H1 (cell line): ENCODE measurements at places on chromosomes 3 and 15.

DNA sequence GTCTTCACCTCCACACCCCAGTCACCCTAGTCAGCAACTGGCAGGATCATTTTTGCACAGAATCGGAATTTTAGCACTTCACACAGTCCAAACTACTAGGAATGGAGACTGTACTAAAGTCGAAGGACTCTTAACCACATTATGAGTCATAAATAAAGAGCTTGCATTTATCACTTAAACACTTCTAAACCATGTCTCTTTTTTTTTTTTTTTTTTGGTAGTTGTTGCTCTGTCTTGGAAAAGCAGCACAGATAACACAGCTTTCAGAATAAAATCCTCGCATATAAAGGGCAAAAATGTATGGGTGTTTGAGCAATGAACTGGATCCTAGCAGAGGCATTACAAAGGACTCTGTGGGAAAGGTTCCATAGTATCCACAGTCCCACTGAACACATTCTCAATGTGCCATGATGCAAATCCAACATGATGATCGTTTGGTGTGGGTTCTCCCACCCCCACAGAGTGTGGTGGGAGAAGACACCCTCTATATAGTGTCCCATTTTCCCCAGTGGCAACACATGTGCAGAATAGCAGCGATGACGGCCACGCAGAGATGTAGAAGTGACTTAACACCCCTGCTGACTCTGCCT, 47.1 kb downstream of the FOXP1 start:
- DNase-seq, result no peak

GRCh38 chr15:41926185-41927056, 32.6 kb upstream of the SPTBN5 start:
- DNase-seq, result no peak

GRCh38 chr15:80699981-80700380, 4.9 kb downstream of the ABHD17C start:
- DNase-seq, result no peak

DNA sequence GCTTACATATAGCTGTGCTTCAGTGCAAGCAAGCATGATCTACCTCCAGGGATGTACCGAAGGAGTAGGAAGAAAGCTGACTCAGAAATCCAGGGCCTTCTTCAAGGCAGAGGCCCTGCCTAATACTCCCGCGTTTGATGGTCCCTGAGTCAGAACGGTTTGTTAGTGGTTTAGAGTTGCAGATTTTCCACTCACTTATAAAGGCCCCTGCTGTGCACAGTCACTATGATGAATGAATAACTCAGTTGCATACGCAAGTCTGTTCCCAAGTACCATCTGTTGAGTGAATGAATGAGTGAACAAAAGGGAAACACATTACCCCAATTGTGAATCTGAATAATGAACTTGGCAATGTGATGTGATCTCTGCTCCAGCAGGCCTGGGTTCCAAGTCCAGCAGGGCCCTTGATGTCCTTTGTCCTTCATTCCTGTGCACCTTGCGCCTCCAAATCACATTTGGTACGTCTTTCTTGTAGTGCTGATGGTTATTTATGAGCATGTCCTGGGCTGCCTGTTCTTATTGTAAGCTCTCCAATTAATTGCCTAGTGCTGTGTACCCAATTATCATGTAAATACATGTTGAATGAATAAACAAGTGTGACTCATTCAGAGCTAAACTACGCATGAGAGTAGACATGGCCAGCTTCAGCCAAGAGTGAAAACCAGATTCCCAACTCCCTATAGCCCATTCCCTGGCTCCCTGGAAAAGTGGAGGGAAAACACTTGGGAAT, 85.3 kb upstream of the LIMD1 start:
- no peak for DNase-seq

- DNase-seq, result no peak
These were observed 49.8 kb downstream of the RSRC1 start for GRCh38 chr3:158159714-158160113.

- DNase-seq, result no peak
These were observed 165.7 kb upstream of the ADAMTS9 start for GRCh38 chr3:64853456-64853855.

DNA sequence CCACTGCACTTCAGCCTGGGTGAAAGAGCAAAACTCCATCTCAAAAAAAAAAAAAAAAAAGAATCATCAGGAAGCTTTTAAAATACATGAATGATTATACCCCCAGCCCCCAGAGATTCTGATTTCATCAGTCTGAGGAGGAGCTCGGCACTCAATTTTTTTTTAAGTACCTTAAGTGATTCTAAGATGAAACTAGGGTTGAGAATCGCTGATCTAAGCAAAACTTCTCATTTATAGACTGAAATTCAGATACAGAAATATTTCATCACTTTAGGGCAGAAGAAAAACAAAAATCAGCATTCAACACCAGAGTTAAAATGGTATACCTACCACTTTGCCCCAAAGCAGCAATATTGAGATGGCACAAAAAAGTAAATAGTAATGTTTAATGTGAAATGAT, 24.7 kb downstream of the CPA3 start:
- no peak for DNase-seq

- DNase-seq, result no peak
These were observed 52.6 kb downstream of the RFTN1 start for GRCh38 chr3:16460886-16461285.

DNA sequence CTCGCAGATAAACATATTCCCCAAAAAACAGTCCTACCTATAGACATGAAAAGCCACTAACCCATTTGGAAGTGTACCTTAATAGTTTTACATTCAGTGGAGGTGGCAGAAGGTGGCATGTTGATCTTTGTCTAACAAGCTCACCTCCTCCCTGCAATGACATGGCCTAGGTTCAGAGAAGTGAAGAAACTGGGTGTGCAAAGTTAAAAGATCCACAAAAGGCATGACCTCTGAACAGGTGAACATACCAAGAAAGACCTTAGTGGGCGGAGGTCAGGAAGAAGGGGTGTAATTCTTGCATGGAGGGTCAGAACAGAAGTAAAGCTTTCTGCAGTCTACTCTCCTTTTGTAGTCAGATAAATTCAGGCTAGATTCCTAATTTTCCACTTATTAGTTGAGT, 822 bp downstream of the MRPL3 start:
- no peak for DNase-seq

DNA sequence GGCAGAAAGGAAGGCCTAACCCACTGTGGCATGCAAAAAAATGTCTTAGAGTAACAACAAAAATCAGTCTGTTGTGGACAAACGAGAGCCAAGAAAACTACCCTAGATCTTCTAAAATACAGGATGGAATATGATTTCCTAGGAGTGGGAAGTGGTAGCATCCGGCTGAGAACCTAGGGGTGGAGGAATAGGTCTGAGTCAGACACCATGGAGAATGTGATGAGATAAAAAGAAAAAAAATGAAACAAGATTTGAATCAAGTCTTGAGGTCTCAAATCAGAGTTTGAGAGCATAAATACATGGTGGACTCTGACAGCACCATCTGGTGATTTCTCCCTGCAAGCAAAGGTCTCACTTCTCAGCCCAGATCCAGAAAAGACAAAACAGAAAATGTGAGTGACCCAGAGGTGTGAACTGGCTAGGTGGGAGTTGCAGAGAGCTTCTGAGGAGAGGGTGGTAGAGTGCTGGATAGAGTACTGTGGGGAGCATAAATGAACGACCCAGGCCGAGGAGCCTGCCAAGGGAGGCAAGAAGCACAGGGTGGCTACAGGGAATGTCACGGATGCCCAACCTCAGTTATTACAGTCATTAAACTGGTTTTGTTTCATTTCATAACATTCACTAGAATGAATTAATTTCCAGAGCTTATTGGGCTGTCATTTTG, 27.6 kb upstream of the VEPH1 start:
- no peak for DNase-seq

GRCh38 chr3:42545284-42545900, 36.4 kb downstream of the SEC22C start:
- no peak for DNase-seq

GRCh38 chr3:36210840-36211651, 169.3 kb upstream of the STAC start:
- no peak for DNase-seq

DNA sequence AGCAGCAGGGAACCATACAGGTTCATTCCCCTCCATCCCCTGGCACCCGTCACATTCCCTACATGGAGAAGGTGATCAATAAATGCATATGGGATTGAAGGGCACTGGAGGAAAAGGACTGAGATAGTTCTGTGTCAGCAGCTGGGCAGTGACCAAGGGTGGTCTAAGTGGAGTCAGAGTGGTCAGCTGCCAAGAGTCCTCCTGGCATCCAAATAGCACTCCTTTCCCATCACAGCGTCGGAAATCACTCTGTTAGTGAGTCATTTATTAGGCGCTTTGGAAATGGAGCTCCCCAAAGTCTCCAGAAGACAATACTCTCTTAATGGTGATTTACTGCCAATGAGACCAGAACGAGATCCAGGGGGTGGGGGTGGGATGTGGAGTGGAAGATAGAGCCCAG, 6.8 kb upstream of the TRH start:
- no peak for DNase-seq

- no peak for DNase-seq
These were observed 248.1 kb upstream of the GADL1 start for GRCh38 chr3:31142543-31142942.

- no peak for DNase-seq
These were observed 66.9 kb downstream of the RNF13 start for GRCh38 chr3:149879872-149880271.

DNA sequence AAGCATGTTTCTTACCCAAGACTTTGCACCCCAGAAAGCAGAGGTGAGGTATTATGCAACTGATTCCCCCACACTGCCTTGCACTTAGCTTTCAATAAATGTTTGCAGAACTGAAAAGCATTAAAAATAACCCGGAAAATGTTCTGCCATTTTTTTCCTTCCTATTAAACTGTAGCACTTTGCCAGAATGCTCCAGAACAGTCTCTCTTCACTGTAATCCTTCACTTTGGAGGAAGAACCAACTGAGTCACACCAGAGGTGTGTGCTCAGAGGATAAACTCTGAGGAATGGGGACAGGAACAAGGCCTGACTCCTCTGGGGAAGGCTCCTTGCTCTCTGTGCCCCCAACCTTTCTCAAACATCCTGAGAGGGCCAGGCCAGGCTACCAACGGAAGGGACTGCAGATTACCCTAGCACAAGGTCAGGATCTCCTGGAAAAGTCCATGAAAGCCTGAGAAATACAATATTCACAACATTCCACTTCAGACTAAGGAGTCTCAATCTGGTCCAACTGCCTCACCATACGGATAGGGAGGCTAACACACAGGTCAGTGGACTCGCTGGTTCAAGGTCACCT, 19.0 kb downstream of the ANP32A start:
- DNase-seq, result no peak

DNA sequence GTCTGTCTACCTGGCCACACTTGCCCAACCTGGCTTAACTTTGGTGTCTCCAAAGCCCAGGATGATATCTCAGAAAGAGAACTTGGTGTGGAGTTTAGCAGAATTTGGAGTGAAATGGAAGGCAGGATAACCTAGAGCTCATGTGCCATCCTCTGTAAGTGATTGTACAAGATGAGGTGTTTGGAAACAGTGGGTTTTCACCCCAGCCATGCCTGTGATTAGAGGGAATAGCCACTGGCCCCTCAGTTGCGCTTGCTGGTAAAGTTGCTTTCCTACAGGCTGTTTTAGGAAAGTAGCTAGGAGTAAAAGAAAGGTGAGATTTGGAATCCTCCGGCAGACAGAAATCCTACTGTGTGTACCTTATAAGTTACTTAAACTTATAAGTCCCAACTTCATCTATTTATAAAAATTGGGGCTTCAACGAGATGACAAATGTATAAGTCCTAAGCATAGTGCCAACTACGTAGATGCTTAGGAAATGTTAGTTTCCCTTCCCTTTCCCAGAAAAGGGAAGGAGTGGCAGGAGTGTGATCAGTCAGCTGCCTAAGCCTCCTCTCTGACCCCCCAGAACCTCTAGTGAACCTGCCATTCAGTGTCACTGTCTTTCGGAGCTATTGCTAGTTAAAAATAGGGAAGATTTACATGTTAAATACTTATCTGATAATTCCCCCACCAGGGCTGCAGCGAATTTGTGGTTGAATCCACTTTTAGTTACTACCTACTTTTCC, 13.4 kb upstream of the BMF start:
- DNase-seq, result no peak

- no peak for DNase-seq
These were observed 61.9 kb downstream of the NSMCE3 start for GRCh38 chr15:29207758-29208108.

GRCh38 chr3:133797396-133798105, 8.1 kb upstream of the SRPRB start:
- no peak for DNase-seq

DNA sequence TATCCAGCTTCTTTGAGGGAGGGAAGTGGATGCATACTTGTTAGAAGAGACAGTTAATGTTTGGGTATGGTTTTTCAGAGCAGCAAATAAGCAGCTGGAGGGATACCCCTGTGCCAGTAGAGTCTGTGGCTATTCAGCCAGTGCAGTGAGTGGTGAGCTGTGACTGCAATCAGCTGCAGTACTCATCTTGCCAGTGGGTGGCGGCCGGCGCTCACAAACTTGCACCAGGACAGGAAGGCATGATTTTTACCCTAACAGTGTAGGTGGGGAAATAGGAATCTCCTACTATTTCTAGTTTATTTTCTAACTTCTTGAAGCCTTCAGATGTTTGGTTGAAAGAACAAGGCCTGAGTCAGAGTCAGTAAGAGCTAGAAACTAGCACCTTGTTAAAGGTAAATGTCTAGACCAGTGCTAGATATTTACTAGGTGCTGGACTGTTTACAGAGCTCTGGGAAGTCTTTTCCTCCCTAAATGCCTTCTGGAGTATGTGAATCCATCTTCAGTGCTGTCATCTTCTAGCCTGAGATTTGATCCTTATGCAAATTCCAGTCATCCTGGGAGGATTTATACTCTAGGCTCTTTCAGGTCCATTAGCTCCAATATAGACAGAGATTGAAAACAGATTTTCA, 23.6 kb downstream of the TIMP4 start:
- peak; percentile 17 for DNase-seq

GRCh38 chr3:50122071-50122470, 33.1 kb upstream of the SEMA3F start:
- no peak for DNase-seq

- DNase-seq, result no peak
These were observed 54.3 kb downstream of the TGFBR2 start for GRCh38 chr3:30660656-30661055.

DNA sequence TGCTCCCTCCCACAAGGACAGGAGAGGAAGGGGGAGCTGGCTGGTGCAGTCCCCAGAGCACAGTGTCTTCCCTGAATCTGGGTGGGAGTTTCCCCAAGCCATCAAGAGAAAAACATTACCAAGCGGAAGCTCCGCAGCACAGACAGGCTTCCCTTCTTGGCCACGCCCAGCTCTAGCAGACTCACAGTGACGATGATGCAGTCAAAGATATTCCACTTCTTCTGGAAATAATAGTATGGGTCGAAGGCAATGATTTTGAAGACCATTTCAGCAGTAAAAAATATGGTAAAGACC, 76.7 kb downstream of the SCN10A start:
- no peak for DNase-seq

DNA sequence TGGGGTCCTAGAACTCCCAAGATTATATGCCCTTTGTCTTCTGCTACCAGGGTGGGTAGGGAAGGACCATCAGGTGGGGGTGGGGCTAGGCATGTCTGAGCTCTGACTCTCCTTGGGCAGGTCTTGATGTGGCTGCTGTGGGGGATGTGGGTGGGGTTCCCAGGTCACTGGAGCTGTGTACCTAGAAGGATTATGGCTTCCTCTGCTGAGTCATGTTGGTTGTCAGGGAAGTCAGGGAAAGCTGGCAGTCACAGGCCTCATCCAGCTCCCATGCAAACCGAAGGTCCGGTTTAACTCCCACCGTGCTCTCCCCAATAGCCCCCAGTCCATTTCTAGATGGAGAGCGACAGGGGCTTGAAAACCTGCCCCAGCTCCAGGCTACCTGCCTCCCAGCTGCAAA, 35.2 kb downstream of the EID1 start:
- no peak for DNase-seq

GRCh38 chr3:181052256-181052655, 62.7 kb upstream of the DNAJC19 start:
- DNase-seq, result no peak
